Small intestine (tissue), 16 donors: ENCODE measurements at places on chromosomes 5 and 9. TPM values are rescaled to one million over a fixed set of nuclear protein-coding genes. Genes with fewer than 3 reads are reported as not detected.

Gene PARP8
- polyA plus RNA-seq = 9.0 TPM

DNA sequence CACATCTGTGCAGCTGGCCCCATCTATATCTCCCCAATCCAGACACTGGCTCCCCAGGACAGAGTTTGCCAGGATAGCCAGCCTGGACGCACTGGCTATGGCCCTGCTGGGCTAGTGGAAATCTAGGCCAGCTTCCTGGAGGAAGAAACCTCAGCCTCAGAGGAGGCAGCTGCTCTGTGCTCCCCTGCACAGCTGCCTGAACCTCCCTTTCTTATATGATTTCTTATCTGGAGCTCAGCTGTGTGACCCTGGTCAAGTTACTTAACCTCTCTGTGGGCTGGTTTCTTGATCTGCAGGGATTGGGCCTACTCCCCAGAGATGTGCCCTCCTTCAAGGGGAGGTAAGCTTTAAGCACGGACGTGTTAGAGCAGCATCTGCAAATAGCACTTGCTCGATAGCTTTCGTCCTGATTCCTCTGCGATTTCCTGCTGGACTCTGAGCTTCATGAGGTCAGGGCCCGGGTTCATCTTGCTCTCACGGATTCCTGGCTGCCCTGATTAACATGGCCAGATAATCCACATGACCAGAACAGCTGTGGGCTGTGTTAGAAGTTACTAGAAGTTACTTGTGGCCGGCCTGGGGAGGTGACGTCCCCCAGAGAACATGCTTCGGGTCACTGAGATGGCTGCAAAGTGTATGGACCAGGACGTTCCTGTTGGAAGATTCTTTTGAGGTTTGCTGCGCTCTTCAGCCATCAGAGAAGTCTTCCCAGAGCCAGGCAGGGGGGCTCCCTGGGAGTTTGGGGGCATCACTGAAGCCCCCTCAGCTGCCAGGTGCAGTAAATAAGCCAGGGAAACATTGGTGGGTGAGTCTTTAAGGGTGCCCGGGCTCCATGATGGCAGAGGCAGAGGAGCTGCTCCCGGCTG lies 14.5 kb downstream of the C9orf50 start:
- H3K4me3 ChIP-seq = no peak overlapping the region
- no peaks in the 10 kb centered on the region for H3K36me3 ChIP-seq
- H3K27me3 ChIP-seq = no peaks in the 10 kb centered on the region
- peaks cover 4% of the 10 kb centered on the region for H3K4me1 ChIP-seq

GRCh38 chr9:131747352-131747751 lies 7.5 kb upstream of the RAPGEF1 start:
- peak; percentile 57 for DNase-seq
- no peaks in the 10 kb centered on the region for H3K36me3 ChIP-seq
- H3K4me1 ChIP-seq = no peaks in the 10 kb centered on the region
- H3K27me3 ChIP-seq = no peaks in the 10 kb centered on the region

- H3K27me3 ChIP-seq = no peaks in the 10 kb centered on the region
- H3K36me3 ChIP-seq = no peaks in the 10 kb centered on the region
- peak; percentile 78 for DNase-seq
- H3K27ac ChIP-seq = peak overlapping the region; percentile 95
Observed at GRCh38 chr9:4678679-4679267, 596 bp upstream of the CDC37L1 start.
